ENCODE measurements at places on chromosomes 2 and 18. TPM values are rescaled to one million over a fixed set of nuclear protein-coding genes. Genes with fewer than 3 reads are reported as not detected.

The BOK gene
- 33.8 TPM for total RNA-seq

The LINC00305 gene
- not detected for total RNA-seq

The GALNT5 gene
- total RNA-seq = 2.4 TPM

The RASGRP3 gene
- 0.44 TPM for total RNA-seq

The TMEM163 gene
- not detected for total RNA-seq

The FAP gene
- not detected for total RNA-seq

The DSG3 gene
- total RNA-seq = not detected

The MEX3C gene
- total RNA-seq = 20.8 TPM

The VWA3B gene
- 0.33 TPM for total RNA-seq

The RND3 gene
- 51.2 TPM for total RNA-seq

The PMAIP1 gene
- 12.9 TPM for total RNA-seq

The ALLC gene
- not detected for total RNA-seq

The SERPINB10 gene
- not detected for total RNA-seq

The TUBA4B gene
- total RNA-seq = 0.33 TPM

The TCF7L1 gene
- total RNA-seq = 10.5 TPM

The PLGLB2 gene
- not detected for total RNA-seq

The VPS54 gene
- 14.8 TPM for total RNA-seq

The ABCB11 gene
- total RNA-seq = 0.02 TPM

The INO80B gene
- 51.9 TPM for total RNA-seq

The L3MBTL4 gene
- not detected for total RNA-seq

The SLC23A3 gene
- 0.46 TPM for total RNA-seq

The PSTPIP2 gene
- total RNA-seq = 0.34 TPM

The CYTIP gene
- not detected for total RNA-seq

The CNNM4 gene
- total RNA-seq = 10.3 TPM

The NPHP1 gene
- total RNA-seq = 8.7 TPM

The ASB3 gene
- 12.8 TPM for total RNA-seq

The TRIM43 gene
- total RNA-seq = not detected

The ATP6V1C2 gene
- 0.07 TPM for total RNA-seq

The CCL20 gene
- 5.9 TPM for total RNA-seq

The CXCR2 gene
- total RNA-seq = not detected

The SP100 gene
- 25.4 TPM for total RNA-seq

The ALKAL2 gene
- not detected for total RNA-seq

The ACTG2 gene
- total RNA-seq = not detected

The ANKRD30B gene
- total RNA-seq = not detected

The DOK6 gene
- not detected for total RNA-seq

The CCDC74A gene
- 14.6 TPM for total RNA-seq

The ITPRIPL1 gene
- total RNA-seq = not detected

The FRZB gene
- 0.06 TPM for total RNA-seq

The KCNK3 gene
- total RNA-seq = 0.84 TPM

The PROM2 gene
- total RNA-seq = not detected

The UGT1A3 gene
- total RNA-seq = 0.19 TPM

The ZDBF2 gene
- 0.92 TPM for total RNA-seq

The POLE4 gene
- total RNA-seq = 162 TPM

The MZT2B gene
- total RNA-seq = 365 TPM
